Activated T-cell treated with anti-CD3 and anti-CD28 coated beads for 4 hours (primary cell): ENCODE measurements at places on chromosomes 6 and 20.

GRCh38 chr20:48619126-48620101, 208.4 kb downstream of the PREX1 start:
- DNase-seq, result no peak

GRCh38 chr6:149846321-149846720, 17.8 kb downstream of the LRP11 start:
- DNase-seq, result no peak

- DNase-seq, result no peak
These were observed 714 bp downstream of the AIF1 start for GRCh38 chr6:31615748-31616147.

DNA sequence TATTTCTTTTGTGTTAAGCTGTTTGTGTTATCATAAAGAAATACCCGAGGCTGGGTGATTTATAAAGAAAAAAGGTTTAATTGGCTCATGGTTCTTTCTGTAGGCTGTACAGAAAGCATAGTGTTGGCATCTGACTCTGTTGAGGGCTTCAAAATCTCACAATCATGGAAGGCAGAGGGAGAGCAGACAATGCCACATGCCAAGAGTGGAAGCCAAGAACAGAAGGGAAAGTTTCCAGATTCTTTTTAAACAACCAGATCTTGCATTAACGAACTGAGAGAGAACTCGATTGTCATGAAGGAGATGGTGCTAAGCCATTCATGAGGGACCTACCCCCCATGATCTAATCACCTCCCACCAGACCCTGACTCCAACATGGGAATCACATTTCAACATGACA, 290.1 kb downstream of the BMP2 start:
- no peak for DNase-seq

DNA sequence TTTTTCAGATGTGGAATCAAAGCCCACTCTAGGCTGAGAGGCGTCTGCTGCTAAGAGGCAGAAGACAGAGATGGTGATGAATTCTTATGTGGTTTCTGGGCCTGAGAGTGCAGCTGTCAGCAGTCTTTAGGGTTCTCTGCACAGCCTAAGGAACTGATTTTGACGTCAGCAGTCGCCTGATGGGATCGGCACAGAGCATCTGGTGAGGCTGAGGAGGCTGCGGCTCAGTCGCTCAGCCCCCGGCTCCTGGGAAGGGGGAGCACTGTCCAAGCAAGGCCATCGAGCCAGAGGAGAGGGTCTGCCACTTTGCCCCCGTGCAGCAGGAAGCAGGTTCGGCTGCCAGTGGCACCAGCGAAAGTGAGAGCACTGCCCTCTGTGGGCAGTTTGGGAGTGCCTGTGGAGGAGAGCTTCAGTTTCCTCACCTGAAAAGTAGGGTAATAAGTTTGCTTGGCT, 92.5 kb downstream of the TCP11 start:
- no peak for DNase-seq
